ENCODE measurements at places on chromosomes 1 and 21.
A peak's percentile ranks its signal among the peaks of the same experiment; 100 is the strongest.

GRCh38 chr1:14726606-14727005 lies 128.1 kb downstream of the KAZN start:
- no peak for DNase-seq

GRCh38 chr1:2275796-2276536 lies 47.8 kb downstream of the SKI start:
- DNase-seq, result no peak

DNA sequence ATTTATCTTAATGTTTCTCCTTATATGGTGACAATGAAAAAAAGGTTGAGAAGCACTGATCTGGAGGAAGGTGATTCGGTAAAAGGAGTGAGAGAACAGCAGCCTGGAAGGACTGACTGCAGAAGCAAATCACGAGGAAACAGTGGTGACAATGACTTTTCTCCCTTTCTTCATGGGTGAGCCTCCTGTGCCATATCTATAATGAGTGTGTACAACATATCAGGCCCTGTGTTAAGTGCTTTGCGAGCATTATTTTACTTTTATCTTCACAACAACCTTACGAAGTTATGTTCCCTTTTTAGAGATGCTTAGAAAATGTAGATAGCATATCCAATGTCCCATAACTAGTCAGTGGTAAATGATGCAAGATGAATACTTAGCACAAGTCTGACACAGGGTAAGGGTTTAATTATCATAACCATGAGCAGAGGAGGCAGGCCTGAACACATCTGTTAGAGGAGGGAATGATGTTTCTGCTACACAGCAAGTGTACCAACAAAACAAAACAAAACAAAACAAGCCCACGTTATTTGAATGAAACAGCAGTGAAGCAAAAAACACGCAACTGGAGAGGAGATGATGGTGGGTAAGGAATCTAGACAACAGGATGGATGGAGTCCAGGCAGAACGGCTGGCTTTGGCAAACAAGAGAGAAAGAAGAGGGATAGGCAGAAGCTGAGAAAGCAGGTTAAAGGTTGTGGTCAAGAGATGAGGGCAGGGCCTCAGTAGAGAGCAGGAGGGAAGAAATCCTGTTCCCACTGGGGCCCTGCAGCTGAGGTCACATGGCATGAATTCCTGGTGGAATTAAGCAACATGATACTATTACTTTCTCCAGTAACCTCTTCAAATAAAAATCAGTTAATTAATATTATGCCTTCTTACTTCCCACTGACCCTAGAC lies 29.6 kb downstream of the GNG12 start:
- DNase-seq, result no peak

DNA sequence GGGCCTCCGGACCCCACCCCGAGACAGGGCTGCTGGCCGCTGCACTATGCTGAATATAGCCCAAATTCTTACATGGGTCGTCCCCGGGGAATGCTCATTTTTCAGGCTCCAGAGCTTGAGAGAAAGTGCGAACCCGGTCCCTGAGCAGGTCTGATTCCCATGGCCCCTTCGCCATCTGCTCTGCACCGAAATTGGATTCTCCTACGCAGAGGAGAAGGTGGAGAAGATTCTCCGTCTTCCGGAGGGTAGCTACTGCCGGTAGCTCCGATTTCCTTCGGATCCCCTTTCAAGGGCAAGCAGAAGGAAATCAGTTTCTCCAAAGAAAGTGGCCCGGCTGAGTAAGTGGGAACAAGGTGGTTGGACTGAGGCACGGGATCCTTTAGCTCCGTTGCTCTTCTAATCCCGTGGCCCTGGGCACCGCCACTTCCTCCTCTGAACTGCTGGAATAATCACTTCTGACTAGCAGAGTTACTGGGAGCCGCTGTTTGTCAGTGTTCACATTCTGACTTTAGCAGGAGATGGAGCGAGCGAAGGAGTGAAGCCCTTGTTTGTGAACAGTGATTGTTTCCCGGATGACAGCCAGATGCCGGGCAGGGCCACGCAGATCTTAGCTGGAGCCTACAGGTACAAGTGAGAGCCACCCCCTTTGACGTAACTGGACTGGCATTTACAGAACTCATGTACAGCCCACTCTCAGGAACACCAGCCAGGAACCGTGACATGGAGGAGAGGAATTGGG lies 1.1 kb upstream of the ZNF496 start:
- no peak for DNase-seq

GRCh38 chr1:8457760-8458381 lies 140.0 kb downstream of the SLC45A1 start:
- DNase-seq, result no peak

- DNase-seq, result peak; percentile 63
Observed at GRCh38 chr1:153447498-153448170, 12.8 kb downstream of the S100A7 start.

GRCh38 chr1:230158415-230159291 lies 91.6 kb downstream of the GALNT2 start:
- no peak for DNase-seq

- DNase-seq, result peak; percentile 71
Observed at GRCh38 chr21:31117128-31117916, 79.0 kb upstream of the KRTAP19-8 start.

- DNase-seq, result no peak
Observed at GRCh38 chr1:61956016-61956645, 213.9 kb downstream of the PATJ start.

GRCh38 chr1:201307231-201307630 lies 23.9 kb downstream of the PKP1 start:
- no peak for DNase-seq

GRCh38 chr1:234484218-234484617 lies 5.2 kb upstream of the TARBP1 start:
- no peak for DNase-seq

DNA sequence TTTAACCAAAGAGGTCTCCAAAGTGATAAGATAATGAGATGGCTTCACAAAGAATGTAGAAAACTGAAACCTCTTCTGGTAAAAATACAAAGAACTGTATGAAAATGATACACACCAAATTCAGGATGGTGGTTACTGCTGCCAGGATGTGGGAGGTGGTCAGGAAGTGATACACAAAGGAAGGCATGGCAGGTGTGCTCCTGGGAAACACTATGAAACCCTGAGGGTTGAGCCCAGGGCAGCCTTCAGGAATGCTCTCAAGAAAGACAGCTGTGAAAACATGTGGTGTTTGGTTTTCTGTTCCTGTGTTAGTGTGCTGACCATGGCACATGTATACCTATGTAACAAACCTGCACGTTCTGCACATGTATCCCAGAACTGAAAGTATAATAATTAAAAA lies 109.3 kb downstream of the NTNG1 start:
- peak; percentile 71 for DNase-seq

GRCh38 chr1:241136389-241136788 lies 220.6 kb downstream of the RGS7 start:
- no peak for DNase-seq

DNA sequence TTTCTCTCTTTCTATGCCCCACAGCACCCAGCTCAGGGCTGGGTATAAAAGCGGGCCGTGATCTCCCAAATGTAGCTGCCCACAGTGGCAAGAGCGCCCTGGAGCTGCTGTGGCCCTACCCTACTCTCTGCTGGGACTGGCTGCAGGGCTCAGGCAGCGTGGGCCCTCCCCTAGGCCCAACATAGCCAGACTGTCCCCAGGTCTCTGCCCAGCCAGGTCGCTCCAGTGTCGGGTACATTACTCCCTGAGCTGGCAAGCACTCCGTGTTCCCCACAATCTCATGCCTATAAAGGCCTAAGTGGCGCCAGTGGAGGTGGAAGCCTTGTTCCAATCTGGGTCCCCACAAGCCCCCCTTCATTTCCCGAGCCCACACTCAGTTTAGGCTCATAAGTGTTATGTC lies 66.2 kb downstream of the GLIS1 start:
- DNase-seq, result no peak

DNA sequence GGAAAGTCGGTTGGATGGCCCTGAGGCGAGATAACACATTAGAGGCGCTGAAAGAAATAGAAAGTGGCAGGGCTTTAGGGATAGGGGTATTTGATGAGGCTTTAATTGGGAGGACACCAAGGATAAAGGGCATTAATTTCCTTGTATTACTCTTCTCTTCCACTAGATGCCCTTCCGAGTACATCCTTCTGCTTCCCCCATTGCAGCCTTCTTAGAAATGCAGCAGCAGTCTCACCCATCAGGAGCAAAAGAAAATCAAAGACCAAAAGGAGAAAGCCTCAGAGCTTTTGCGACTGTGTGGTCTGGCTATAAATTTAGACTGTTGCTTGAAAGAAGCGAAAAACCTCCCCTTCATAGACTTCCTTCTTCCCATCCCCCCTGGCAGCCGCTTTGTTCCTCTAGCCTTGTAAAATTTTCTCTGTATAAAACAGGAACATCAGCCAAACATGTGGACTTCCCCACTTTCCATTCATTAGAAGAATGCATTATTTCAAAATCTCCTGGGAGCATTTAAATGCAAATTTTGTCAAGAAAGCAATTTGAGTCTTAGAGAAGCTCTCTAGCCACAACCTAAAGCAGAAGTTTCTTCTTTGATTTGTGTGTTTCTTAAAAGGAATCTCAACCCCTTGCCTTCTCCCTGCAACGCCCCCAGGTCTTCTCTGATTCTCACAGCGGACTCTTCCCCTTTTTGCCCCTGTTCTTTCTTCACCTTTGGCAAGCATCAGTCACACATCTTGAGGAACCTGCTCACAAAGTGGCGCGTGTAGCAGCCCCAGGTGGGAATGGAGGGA lies 76.6 kb downstream of the NDUFS5 start:
- peak; percentile 63 for DNase-seq

Data from NCI-H226 (cell line).